ENCODE measurements at places on chromosomes 6 and 20.
A peak's percentile ranks its signal among the peaks of the same experiment; 100 is the strongest.

DNA sequence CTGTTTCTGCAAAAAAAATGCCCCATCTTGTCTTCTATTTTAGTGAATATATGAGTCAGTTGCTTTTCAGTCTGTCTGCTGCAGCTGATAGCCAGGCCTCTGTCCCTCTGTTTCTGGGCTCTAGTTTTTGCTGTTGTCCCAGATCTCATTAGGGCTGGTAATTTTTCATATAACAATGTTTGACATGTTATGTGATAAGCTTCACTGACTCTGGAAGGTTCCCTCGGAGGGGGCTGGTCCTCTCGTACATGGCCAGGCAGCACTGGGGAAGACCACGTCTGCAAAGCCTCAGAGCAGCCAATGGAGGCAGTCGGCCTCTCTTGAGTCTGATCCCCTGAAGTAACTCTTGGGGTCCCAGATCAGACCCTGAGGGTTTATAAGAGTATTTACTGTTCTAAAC lies 223.8 kb downstream of the THBS2 start:
- DNase-seq, result no peak

DNA sequence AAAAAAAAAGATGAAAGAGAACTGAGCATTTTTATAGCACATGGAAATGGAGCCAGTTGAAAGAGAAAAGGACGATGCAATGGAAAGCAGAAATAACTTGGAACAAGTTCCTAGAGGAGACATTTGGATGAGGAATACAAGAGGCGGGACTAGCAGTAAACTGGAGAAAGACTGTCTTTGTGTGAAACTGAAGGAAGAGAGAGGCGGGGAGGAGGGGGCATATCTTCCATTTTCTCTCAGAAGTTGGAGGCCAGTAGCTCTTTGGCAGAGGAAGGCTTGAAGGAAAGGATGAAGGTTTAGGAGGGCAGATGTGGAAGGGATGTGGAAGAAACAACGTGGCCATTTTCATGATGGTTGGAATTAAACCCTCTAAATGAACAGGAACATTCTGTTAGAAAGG lies 33.0 kb upstream of the ADGRF1 start:
- DNase-seq, result no peak

GRCh38 chr6:13398421-13398994 lies 70.2 kb upstream of the TBC1D7 start:
- peak; percentile 92 for DNase-seq

DNA sequence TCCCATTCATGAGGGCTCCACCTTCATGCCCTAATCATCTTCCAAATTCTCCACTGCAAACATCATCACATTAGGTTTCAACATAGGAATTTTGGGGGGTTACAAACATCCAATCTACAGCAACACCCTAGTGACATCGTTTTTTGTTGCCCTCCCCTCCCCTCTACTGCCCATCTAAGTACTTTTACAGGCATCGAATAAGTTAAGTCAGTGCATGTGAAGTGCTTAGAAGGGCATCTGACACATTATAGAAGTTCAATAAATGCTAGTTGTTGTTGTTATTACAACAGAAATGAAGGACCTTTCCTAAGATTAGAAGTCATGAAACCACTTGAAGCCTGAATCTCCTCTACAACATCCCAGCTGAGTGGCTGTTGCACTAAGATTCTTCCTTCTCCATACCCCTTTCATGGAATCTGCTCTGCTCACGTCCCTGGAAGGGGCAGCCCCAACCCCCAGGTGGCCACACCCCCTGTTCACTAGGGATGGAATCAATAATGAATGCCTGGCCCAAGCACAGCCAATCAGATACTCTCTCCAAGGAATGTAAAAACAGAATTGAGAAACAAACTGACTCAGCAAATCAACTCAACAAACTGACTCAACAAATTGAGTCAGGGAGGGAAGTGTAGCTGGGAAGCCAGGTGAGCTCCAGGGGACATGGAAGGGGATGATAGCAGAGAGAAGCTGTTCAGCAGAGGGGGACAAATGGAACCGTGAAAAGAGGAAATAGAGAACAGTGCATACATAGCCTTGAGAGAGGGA lies 3.9 kb upstream of the LRP11 start:
- DNase-seq, result no peak

- no peak for DNase-seq
These were observed 243.1 kb downstream of the DLL1 start for GRCh38 chr6:170047823-170048222.

DNA sequence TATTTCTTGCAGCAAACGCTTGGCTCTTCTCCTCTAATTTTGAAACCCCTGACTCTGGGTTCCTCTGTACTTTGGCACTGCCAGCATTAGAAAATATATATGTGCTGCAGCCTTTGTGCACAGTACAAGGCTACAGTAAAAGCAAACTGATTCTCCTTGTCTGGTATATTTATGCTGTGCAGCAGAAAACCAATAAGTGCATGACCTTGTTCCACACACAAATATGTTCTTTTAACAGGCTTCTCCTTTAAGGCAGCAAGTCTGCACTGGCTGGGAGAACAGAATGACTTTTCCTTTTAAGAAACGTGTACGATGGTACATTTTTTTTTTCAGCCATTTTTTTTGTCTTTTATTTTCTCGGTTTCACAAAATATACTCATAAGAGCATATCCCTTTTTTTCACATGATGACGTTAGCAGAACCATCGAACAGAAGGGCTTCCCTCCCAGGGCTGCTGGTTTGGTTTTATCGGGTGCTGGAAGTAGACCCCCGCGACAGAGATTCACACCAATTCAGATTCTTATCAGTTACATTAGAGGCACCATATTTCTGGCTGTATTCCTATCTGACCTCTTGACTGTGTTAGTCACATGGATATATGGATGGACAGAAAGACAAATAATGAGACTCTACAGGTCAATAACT lies 129.9 kb upstream of the ARID1B start:
- DNase-seq, result no peak

GRCh38 chr20:1890469-1891262 lies 4.5 kb upstream of the SIRPA start:
- DNase-seq, result no peak

GRCh38 chr6:148907573-148907972 lies 160.7 kb downstream of the UST start:
- no peak for DNase-seq

GRCh38 chr6:114144887-114145851 lies 174.2 kb upstream of the HDAC2 start:
- no peak for DNase-seq

GRCh38 chr6:128885381-128885780 lies 2.4 kb downstream of the LAMA2 start:
- DNase-seq, result no peak

- DNase-seq, result no peak
These were observed 1.6 kb downstream of the CLIC5 start for GRCh38 chr6:46014046-46014445.

- no peak for DNase-seq
These were observed 15.9 kb downstream of the BCL2L1 start for GRCh38 chr20:31706607-31707257.

DNA sequence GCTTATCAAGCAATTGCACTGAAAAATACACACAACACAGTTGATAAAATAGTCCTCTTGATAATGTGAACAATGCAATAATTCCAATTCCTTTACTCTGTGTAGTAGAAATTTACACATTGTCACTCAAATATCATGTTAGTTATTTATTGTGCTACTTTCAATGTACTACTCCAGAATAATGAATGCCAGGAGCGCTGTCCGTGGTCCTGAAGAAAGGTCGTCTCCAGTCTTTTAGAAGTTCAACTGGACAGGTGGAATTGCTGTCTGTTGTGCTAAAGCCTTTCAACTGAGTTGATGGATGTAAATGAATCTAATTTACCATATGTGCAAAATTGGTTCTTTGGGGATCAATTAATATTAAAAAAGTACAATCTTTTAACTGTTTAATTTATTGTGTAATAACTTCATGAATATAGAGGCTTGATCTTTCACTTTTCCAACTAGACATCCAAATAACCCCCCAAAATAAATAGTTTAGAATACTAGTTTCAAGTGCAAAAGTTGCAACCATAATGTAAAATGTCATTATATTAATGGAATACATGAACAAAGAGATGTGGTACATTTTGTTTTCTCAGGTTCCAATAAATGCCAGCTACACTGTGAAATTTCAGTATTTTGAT lies 3.2 kb downstream of the GRIK2 start:
- DNase-seq, result no peak

DNA sequence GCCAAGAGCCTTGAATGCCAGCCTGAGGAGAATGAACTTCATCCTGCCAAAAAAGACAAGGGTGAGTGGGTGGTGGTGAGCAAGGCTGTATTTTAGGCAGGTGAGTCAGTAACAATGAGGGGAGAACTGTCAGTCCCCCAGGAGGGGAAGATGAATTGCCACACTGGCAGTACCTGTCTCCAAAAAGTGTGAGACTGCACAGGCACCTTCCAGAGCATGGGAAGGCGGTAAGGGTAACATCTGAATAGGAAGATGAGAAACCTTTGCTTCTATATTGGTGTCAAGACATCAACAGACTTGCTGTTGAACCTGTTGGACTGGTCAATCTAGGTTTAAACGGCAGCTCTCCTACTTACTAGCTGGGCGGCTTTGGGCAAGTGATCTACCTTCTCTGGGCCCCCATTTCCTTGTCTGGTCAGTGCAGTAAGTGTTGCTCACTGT lies 30.9 kb downstream of the STK35 start:
- no peak for DNase-seq

DNA sequence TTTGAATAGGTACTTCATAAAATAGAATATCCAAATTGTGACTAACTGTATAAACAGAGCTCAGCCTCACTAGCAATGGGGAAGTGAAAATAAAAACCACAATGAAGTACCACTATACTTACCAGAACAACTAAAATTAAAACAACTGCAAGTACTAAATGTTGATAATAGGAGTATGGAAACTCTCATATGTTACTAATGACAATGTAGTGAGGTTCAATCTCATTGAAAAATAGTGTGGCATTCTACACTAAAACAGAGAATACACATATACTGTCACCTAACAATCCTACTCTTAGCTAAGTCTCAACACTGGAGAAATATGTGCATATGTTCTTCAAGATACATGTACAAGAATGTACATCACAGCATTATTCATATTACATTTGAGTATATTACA lies 132.0 kb upstream of the CARMIL1 start:
- no peak for DNase-seq

GRCh38 chr20:916825-917224 lies 691 bp upstream of the ANGPT4 start:
- DNase-seq, result no peak

DNA sequence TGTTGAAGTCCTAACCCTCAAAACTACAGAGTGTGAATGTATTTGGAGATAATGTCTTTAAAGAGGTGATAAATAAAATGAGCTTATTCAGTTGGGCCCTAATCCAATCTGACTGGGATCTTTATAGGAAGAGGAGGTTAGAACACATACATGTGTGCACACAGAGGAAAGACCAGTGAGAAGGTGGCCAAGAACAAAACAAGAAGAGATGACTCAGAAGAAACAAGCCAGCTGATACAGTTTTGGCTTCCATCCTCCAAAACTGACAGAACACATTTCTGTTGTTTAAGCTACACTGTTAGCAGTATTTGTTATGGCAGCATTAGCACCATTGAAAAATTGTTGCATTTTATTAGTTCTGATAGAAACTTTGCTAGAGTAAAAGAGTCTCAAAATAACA lies 609.3 kb upstream of the IMPG1 start:
- DNase-seq, result no peak

- DNase-seq, result no peak
These were observed 103.3 kb upstream of the PDE7B start for GRCh38 chr6:135748189-135748588.

DNA sequence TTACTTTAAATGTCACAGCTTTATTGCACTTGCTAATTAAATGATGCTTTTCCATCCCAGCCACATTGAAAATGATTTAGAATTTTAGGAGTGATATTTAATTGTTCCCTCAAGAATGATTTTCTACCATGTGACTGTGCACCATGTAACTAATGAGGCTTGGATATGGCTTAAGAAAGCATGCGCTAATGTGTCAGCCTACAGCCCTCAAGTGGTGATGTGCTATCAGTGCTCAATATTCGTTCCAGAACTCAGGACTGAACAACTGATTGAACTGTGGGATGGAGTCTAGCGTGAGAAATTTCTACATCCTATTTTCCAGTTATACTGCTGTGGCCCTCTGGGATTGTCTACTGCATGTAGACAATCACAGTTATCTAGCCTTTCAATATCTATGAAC lies 71.5 kb downstream of the PKIB start:
- no peak for DNase-seq

GRCh38 chr20:50133474-50134217 lies 19.9 kb downstream of the PEDS1 start:
- no peak for DNase-seq

GRCh38 chr6:138442663-138443062 lies 38.6 kb downstream of the HEBP2 start:
- DNase-seq, result no peak

GRCh38 chr20:47438464-47439381 lies 63.0 kb upstream of the NCOA3 start:
- no peak for DNase-seq

- DNase-seq, result no peak
These were observed 98.5 kb downstream of the HIVEP2 start for GRCh38 chr6:142846459-142846831.

DNA sequence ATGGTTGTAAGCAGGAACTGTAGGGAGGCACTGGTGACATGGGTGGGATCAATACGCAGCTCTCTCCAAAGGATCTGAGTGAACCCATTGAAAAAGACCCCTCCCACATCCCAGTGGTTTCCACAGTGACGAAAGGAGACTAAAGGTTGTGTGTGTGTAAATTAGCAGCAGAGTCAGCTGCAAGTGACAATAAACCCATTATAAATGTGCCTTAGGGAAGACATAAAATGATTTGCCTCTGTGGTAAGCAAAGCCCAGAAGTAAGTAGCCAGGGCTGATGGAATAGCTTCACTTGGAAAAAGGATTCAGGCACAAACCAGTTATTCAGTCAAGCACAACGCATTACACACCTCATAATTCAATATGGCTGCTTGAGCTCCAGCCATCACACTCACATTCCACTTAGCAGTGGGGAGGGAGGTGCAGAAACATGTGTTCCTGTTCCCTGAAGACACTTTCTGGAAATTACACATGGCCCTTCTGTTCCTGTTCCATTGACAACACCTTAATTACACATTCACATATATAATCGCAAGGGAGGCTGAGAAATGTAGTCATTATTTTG lies 231.4 kb downstream of the PREX1 start:
- no peak for DNase-seq

GRCh38 chr6:168053086-168053956 lies 25.7 kb downstream of the FRMD1 start:
- no peak for DNase-seq

- DNase-seq, result no peak
These were observed 90.6 kb downstream of the TIAM2 start for GRCh38 chr6:155085582-155086257.

DNA sequence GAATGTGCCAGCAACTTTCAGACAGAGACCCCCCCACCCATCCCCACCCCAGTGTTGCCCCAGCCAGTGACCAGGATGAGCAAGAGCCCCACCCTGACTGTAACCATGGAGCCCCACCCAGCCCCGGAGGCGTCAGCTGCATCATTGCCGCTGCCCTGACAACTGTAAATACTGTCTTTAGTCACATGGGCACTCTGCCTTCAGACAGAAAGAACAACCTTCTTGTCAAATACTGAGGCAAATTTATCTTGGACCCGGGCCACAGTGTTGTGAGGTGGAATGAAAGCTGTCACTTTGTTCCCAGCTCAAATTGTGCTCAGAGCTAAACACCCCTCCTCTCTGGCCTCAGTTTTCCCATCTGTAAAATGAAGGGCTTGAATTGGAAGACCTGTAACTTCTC lies 23.7 kb downstream of the MOCS3 start:
- DNase-seq, result no peak

- DNase-seq, result no peak
These were observed 87.7 kb downstream of the EPB41L2 start for GRCh38 chr6:130975325-130975724.

All from WERI-Rb-1 (cell line).